ENCODE measurements at places on chromosomes 5 and 9. TPM values are rescaled to one million over a fixed set of nuclear protein-coding genes. Genes with fewer than 3 reads are reported as not detected.

DNA sequence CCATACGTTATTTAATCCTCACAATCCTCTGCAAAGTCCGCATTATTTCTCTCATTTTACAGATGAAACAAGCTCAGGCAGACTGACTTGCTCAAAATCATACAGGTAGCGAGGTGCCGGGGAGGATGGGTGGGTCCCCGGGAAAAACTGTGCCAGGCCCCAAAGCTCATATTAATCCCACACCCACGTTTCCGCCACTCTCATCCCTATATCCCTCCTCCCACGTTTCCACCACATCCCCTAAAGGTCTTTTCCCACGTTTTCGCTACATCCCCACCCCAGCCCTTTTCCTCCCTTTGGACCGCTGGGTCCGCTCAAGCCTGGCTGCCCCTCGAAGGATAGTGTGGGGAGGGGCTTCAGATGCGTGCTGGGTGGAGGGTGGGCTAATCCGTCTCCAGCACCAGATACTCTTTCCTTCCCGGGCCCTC, 434 bp upstream of the FSD1L start:
- no peak for DNase-seq

- no peak for DNase-seq
Measured at GRCh38 chr5:76615759-76616158, 7.4 kb downstream of the F2RL2 start.

Gene WNK2
- not detected for polyA plus RNA-seq

DNA sequence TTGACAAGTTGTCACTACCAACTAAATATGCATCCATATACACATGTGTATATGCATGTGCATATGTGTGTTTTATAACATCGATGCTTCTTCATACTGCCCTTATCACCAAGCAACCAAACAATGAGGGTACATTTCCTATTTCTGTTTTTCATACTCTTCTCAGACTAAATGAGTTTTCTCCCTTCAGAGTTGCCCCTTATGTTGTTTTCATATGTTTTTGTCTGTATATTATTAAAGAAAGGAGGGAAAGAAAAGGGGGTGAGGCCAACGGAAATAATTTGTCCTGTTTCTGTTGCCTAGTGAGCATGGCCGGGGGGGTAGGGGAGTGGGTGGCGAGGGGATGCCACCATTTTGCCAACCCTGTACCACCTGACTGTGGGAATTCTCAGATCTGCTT, 28.8 kb upstream of the NFIB start:
- DNase-seq, result no peak

DNA sequence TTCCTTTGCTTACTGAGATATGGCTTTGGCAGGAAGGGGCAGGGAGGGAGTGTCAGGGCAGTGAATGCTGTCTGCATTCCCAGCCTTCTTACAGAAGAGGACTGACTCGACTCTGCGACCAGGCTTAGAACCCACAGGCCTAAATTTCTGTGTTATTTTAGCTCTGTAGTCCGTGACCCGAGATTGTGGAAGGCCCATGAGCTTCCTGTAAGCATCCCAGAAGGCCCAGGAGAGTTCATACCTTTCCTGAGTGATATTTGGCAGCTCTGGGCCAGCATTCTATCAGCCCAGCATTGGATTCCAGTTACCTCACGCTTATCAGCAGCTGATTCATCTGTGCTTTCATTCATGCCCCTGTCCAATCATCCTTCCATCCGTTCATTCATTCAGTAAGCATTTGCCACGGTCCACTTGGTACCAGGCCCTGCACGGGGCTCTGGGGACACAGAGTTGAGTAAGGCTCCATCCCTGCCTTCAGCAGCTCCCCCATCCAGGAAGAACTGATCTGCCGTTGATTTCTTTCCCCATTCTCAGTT, 28.2 kb upstream of the RPL26L1 start:
- DNase-seq, result peak; percentile 34

GRCh38 chr9:27539479-27540441, 10.1 kb upstream of the MOB3B start:
- DNase-seq, result peak; percentile 51

Gene FGF10
- polyA plus RNA-seq, result 0.10 TPM

Data from AG04450 (cell line).